EH (cell line): ENCODE measurements at places on chromosomes 6 and 20.

DNA sequence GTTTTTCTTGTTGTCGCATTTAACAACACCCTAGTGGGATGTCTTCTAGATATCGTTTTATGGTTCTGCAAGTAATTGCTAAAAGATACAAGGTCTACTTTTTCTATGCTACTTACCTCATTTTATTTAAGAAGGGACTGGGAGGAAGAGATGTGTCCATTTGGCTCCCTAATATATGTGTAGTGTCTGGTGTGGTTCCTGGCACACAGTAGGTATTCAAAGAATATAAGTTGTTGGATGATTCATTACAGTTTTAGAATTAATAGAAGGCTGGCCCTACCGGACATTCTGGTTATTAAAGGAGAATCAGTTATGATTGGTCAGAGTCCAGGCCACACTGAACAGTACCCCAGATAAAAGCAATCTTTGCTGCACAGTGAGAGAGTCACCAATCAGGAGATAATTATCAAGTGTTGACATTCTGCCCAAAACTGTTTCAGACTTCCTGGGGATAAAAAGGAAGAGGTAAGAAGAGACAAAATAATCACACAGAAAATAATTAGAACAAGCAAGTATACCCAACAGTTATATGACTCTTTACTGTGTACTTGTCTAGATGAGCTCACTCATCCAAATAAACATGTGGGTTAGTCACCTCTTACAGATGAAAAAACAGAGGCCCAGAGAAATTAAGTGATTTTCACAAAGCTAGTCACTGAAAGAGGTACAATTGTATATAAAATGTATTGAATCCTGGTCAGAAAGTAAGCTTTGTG, 7.0 kb downstream of the TMEM244 start:
- peak; percentile 75 for DNase-seq

GRCh38 chr20:50005471-50005981, 22.7 kb downstream of the SNAI1 start:
- DNase-seq: no peak

- no peak for DNase-seq
Measured at GRCh38 chr6:105038259-105038658, 81.4 kb downstream of the LIN28B start.

DNA sequence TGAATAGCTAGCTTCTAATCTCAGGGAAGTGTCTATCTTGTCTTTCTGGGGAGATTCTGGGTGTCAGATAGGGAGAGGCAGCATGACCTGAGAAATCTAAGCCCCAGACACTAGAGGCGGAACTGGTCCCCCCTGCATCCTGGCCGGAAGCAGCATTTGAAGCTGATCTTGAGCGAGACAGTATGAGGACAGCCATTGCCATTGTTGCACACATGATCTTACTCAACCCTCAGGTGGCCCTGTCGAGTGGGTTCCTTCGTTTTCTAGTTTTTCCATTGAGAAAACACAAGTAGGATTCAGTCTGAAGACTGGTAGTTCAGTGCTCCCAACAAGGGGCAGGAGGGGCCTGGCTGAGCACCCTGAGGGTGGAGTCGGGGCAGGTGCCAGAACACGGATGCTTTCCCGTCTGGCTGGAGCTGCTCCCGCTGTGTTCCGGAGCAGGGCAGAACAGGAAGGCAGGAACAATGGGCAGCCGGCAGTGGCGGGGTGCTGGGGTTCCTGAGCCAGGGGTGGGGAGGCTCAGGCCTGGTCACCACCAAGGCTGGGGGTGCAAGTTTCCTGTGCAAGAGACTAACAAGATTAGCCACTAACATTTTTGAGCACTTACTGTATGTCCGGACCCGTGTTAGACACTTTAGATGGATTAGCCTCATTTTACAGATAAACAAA, 7.9 kb upstream of the SDCBP2 start:
- DNase-seq: no peak

GRCh38 chr6:150238846-150239407, 96.1 kb downstream of the PPP1R14C start:
- no peak for DNase-seq

GRCh38 chr20:47156301-47157137, 200.0 kb downstream of the ZMYND8 start:
- DNase-seq: no peak

GRCh38 chr6:83893024-83893423, 33.5 kb downstream of the CYB5R4 start:
- no peak for DNase-seq

GRCh38 chr6:99307295-99307907, 42.1 kb downstream of the FAXC start:
- no peak for DNase-seq

DNA sequence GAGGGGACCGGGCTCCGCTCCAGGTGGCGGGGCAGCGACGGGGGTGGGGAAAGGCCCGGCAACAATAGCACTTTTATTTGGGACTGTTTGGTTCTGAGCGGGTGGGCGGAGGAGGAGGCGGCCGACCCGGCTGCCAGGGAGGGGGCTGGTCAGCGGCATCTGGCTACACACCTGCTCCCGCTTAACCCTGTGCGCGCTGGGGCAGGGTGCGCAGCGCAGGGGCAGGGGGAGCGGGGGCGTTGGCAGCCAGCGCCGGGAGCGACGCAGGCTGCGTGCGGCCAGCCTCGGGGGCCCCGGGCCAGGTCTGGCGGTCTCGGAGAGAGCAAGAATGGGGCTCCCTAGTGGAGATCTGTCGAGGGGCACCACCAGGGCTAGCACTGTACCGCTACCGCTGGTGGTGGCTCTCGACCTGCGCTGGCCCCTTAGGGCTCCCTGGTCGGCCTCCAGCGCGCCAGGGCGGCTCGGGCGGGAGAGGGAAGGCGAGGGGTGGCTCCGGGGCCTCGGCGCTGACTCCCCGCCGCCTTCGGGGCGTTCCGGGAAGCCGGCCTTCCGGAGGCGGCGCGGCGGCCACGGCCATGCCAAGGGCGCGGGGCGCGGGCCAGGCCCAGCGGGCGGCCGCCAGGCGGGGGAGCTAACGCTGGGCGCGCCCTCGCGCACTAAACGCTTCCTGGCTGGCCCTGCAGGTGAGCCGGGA, 92.4 kb downstream of the NCR2 start:
- peak; percentile 40 for DNase-seq

- no peak for DNase-seq
Measured at GRCh38 chr6:113653275-113653674, 203.9 kb upstream of the MARCKS start.
